ENCODE measurements at places on chromosomes 6 and 20.

DNA sequence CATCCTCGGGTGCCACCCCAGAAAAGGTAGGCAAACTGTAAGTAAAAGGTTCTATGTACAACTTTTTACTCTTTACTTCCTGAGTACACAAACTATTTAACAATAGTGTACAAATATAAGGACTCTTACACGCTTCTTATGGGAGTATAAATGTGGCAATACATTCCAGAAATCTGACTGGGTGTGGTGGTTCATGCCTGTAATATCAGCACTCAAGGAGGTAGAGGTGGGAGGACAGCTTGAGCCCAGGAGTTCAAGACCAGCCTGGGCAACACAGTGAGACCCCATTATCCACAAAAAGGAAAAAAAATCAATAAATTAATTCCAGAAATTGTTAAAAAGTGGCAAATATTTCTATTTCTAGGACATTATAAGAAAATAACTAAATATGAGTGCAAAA is 48.9 kb downstream of the PIGU start:
- DNase-seq = no peak

GRCh38 chr20:20439602-20440190 is 71.8 kb downstream of the INSM1 start:
- DNase-seq = no peak

DNA sequence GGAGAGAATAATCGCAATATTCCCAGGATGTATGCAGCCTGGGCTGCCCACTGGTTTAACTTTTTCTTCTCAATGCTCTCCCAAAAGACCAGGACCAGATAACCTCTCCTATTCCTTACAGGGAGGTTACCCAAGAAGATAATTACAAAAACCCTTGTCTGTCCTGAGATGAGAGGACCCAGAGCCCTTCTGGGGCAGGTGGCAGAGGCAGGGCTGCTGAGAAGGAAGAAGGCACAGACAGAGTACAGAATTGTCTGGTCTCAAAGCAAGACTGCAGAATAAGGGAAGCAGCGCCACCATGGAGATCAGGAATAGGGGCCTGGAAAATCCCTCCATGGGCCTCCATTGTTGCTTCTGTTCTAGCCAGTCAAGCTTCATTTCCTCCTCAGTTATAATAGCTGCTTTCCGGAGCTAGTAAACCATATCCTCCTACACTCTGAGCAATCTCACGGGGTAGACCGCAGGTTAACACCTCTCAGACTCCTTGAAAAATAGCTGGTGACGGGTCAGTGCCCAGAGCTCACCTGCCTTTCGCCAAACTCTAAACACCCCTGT is 463 bp upstream of the HLA-DMB start:
- no peak for DNase-seq

- no peak for DNase-seq
Measured at GRCh38 chr6:169841907-169842606, 90.6 kb downstream of the ERMARD start.

GRCh38 chr6:14987490-14987889 is 258.4 kb upstream of the JARID2 start:
- DNase-seq = no peak

GRCh38 chr20:63190828-63191227 is 25.1 kb downstream of the YTHDF1 start:
- DNase-seq = no peak

GRCh38 chr6:125571207-125571755 is 178.2 kb upstream of the HEY2 start:
- DNase-seq = no peak

GRCh38 chr20:41408156-41408794 is 41.7 kb upstream of the EMILIN3 start:
- DNase-seq = no peak

DNA sequence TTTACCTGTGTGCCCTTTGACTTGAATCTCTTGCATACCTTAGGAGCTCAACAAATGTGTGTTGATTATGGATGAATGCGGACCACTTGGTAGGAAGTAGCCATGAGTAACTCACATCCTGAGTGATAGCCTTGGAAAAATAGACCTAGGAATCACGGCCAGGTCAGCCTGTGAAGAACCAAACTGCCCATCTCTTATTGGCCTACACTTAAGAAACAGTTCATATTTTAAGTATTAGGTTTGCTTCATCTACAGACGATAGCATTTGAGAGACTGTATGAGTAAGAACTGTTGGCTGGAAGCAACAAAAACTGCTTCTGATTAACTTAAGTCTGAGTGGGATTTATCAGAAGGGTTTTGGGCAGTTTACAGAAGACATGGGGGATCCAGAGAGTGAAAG is 320.1 kb upstream of the PRND start:
- DNase-seq = no peak

DNA sequence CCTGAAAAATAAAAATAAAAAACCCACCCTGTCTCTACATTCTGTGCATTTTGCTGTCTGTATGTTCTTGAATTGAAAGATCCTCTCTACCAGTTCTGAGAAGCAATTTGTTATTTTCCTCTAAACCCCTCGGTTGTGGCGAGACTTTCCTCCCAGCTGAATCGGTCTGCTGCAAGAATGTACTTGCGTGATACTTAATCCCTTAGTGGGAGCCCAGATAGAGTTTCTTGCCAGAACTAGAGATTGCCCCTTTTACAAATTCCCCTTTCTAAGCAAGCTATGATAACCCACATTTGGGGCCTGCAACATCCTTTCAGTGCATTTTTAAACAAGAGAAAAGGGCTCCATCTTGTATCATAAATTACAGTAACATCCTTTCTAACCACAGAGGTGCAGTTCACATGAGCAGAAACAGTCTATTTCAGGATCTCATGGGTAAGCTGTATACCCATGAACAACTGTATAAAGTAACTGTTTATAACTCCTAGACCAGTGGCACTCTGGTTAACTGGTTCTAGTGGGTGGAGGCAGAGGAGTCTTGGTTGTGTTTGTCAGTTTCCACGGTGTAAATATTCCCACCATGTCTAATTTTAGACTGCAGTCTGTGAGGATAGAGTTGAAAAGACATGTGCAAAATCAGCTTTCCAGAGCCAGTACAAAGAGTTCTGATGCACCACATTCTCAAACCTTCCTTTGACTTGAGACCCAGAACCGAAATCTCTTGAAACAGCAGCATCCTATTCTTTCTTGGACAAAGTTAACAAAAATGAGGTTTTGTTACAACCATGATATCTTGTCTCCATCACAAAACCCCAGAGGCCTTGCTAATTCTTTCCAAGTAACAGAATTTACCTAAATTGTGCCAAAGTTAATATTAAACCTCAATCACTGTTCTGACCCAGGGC is 113.1 kb upstream of the ZNF217 start:
- no peak for DNase-seq

DNA sequence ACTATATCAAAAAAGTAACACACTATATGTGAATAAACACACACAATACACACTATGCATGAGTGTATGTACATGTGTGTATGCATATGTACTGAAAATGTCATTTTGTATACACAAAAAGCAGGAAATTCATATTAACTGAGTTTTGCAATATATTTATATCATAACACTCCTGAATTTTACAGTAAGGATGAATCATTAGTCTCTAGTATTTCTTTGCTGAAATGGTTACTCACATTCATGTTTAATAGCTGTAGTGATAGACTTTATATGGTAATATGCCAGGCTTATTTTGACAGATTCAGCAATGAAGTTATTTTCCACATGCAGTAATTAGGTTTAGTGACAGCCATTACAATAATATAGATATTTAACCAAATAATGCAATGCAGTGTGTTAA is 1216.2 kb upstream of the CITED2 start:
- no peak for DNase-seq

DNA sequence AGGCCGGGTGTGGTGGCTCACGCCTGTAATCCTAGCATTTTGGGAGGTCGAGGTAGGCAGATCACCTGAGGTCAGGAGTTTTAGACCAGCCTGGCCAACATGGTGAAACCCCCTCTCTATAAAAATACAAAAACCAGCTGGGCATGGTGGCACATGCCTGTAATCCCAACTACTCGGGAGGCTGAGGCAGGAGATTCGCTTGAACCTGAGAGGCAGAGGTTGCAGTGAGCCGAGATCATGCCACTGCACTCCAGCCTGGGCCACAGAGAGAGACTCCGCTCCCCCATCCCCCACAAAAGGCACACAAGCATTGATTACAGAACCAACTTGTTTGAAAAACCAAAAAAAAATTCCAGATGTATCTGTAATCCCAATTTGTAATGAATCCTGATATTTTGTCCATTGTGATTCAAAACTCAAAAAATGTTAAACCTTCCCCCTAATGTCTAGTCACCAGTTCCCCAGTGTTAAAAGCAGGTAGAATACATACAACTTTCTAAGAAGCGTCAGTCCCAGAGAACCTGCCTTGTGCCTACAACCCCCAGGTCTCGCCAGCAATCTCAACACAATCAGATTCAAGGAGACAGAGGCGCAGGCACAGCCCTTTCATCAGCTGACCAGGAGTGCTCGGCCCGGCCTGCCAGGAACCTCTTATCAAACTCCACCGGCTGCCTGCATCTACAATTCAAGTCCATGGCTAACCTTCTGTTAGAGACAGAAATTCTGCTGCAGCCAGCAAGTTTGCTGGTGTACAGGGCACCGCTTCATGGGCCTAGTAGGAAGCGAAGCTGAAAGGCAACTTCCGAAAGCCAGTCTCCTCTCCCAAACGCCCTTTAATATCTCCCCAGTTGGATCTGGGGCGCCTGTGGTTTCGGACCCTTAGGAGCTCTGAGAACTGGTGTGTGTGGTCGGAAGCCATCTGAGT is 2.1 kb downstream of the EZR start:
- peak; percentile 56 for DNase-seq

- DNase-seq = no peak
Measured at GRCh38 chr6:130834482-130835251, 7.5 kb downstream of the SMLR1 start.

- DNase-seq = no peak
Measured at GRCh38 chr20:48626226-48626937, 201.4 kb downstream of the PREX1 start.

GRCh38 chr6:51514748-51515402 is 572.5 kb downstream of the PKHD1 start:
- DNase-seq = peak; percentile 9

DNA sequence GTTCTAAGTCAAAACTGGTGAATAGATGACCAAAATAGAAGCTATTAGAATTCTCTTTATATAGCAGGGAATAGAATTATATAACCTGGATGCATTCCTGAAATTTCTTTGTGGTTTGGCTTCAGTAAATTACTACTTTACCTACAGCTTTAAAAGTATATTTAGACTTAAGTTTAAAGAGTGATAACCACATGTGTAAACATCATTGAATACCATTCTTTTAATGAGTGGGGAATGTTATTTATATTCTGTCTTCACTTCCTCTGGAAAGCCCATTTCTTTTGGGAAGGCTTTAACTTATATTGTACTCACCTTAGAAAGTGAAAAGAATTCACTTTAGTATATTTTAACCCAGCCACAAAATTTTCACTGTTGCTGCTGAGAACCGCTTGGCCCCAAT is 39.1 kb downstream of the PLEKHG1 start:
- DNase-seq = no peak

GRCh38 chr20:6784210-6784631 is 16.7 kb downstream of the BMP2 start:
- DNase-seq = no peak

DNA sequence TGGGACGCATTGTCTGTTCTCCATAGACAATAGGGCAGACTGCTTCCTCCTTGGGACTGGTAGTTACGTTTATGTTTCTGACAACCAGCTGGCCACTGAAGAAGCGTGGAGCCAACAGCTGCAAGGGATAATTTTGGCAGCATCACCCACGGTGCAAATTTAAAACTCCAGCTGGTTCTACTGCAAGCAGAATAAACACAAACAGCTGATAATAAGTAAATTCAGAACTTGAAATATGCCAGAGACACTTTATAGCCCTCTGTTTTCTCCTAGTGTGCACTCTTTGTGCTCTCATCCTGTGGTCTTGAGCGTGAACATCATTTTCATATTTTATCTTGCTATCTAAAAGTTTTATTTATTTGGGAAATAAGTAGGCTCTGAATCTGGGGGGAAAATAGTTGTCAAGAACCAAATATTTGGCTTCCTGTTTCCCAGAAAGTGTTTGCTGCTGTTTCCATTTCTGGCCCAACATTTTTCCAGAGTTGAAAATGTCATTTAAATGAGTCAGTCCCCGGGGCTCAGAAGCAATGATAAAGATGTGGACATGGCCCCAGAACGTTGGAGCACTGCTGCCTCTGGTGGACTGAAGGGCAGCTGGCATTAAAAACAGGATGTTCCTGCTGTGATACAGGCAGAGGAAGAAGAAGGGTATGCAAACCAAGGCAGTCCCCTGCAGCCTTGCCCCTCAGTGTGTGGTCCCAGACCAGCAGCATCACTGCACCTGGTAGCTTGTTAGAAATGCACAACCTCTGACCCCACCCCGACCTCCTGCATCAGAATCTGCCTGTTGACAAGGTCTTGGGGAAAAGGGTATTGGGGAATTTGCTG is 12.5 kb upstream of the THBD start:
- DNase-seq = no peak
